ENCODE measurements at places on chromosomes 3 and 15.
A peak's percentile ranks its signal among the peaks of the same experiment; 100 is the strongest.

GRCh38 chr3:100289339-100289738, 28.5 kb downstream of the TBC1D23 start:
- DNase-seq: no peak

DNA sequence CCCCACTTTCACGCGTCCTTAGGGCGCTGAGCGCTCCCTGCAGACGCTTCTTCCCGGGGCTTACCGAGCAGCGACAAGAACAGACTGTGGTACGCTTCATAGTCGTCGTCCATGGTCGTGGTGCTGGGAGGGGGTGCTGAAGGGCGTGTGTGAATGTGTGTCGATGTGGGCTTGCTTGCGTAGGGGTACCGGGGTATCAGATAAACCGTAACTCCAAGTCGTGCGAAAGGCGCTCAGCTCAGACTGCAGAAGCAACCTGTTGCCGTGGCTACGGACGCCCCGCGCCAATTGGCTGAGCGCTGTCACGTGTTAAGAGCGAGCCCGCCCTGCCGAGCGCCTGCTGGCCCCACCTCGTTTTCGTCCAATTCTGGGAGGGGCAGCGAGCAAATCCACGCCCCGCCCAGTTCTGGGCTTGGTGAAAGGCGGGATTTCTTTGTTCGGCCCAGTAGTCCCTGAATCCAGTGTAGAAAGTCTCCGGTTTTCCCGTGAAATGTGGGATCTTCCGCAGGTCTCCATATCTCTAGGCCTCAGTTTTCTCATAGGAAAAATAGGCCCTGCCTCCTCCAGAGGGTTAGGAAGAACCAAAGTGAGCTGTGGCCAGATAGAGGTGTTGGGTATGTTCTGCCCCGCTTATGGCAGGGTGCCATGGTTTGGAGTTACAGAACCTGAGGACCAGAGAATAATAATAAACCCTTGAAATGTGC, at the start of gene EFCAB12:
TSS of gene EFCAB12 (minus strand) at position 261 of the 704 bp plus-strand sequence. CDS start at position 113, 148 bp downstream.
- peak; percentile 78 for DNase-seq

DNA sequence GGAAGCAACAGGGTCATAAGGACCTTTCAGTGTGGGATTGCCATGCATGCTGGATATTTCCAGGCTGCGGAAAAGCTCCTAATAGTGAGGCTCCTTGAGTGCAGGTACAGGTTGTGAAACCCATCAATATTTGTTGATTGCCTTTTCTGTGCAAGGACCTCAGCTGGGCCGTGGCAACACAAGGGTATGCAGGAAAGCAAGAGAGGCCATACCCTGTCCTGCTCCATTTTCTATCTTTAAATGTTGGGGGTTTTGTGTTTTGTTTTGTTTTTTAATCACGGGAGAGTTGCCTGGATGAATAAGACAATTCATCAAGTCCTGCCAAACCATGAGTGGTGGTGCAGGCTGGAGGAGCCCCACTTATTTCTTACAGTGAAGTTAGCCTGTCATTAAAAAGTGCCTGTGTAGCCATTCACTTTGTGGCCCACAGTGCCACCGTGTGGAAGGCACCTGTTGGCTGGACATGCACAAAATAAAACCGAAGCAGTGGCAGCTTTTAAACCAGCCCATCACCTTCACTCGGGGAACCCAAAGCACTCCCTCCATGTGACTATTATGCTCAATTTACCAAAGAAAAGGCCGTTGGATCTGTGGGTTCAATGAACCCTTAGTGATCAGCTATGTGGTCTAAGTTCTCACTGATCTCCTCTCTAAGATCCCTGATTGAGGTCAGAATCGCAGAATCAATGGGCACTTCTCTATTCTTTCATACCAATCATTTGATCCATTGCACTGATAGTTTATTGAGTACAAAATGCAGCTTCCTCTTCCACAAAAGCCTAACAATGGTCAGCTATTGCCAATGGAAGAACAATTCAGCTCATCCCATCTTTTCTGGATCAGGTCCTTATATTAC, 42.2 kb downstream of the CLDN18 start:
- no peak for DNase-seq

DNA sequence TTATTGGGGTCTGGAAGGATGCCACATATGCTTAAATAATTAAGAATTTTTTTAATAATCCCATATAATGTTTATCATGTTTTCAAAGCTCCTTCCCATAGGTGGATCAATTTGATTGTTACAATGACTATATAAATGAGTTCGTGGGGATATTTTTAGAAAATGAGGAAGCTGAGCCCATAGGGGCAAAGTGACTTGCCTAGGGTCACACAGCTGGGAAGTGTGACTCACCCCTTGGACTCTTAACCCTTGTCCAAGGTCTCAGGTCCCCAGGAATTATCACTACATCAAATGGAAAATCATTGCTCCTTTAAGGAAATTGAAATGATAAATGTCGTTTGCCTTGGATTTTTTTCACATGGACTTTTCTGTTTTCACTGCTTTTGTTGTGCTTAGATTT, 161.2 kb upstream of the RGMA start:
- no peak for DNase-seq

- no peak for DNase-seq
These were observed 344.1 kb downstream of the UNC13C start for GRCh38 chr15:54322341-54322740.

- peak; percentile 22 for DNase-seq
These were observed 110.3 kb upstream of the KLF13 start for GRCh38 chr15:31216215-31216911.

DNA sequence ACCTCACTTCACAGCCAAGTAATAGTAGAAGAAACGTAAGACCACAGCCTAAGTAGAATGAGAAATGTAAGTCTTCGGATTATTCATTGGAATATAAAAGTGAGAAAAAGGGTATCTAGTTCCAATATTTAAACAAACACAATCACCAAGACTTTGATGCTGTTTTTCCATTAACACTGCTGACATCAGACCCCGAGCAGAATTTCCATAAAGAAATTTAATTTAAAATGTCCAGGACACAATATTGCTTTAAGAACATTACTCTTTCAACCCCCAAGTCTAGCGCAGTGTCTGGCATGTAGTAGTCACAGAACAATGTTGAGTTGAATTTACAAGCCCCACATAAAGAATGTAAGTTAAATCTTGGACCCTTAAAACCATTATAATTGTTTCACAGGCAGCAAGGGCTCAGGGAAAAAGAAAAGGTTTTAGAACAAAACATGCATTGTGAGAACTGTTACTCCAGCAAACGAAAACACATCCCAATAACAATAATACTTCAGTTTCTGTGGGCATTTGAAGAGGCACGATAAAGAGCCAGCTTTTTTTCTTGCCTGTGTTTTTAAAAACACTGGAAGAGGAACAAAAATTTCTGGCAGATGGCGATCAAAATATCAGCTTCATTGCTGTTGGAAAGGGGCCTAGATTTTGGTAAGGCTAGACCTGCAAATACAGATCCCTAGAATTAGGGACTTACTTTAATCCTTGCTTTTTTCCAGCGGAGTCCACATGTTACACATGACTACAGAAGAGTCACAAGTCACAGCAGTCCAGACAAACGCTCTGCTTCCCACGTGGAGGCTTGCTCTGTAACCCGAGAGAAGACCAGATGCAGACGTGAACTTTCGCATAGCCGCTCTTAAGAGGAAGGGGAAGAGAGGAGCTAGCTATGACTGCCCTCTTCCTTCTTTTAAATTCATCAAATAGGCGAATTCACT, 77.9 kb upstream of the IGSF10 start:
- DNase-seq: no peak

- DNase-seq: no peak
These were observed 85.0 kb upstream of the STAC start for GRCh38 chr3:36295296-36295695.

GRCh38 chr3:112963683-112964082, 11.2 kb downstream of the CD200R1 start:
- DNase-seq: no peak

DNA sequence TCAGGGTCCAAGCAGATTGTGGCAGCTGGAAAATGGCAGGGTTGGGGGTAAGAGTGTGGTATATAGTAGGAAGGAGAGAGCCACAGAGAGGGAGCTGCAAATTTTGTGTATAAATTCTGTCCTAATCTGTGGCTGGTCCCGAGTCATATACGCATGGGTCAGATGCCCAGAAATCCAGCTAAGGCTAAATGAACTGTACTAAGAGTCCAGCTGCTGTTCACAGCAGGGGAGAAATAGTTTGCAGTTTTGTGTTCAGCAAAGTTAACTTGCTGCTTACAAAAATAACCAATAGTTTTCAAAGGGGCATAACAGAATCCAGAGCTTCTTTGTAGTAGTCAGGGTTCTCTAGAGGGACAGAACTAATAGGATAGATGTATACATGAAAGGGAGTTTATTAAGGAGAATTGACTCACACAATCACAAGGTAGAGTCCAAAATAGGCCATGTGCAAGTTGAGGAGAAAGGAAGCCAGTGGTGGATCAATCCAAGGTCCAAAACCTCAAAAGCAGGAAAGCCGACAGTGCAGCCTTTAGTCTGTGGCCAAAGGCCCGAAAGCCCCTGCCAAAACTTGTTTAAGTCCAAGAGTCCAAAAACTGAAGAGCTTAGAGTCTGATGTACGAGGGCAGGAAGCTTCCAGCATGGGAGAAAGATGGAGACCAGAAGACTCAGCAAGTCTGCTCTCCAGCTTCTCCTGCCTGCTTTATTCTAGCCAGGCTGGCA, 146.1 kb upstream of the KBTBD8 start:
- no peak for DNase-seq

- no peak for DNase-seq
These were observed 17.5 kb downstream of the SENP8 start for GRCh38 chr15:72135719-72136118.
